Dermis lymphatic vessel endothelial cell (primary cell): ENCODE measurements at places on chromosomes 2 and 18. TPM values are rescaled to one million over a fixed set of nuclear protein-coding genes. Genes with fewer than 3 reads are reported as not detected.

The TMEM163 gene
- not detected in 2 replicates for total RNA-seq

The FAM237A gene
- total RNA-seq: not detected in 2 replicates

The GKN2 gene
- under 0.01 TPM in 1 of 2 replicates, not detected in the other for total RNA-seq

The DCC gene
- under 0.01 TPM in 1 of 2 replicates, not detected in the other for total RNA-seq

The CHRND gene
- total RNA-seq: not detected in 2 replicates

The FMNL2 gene
- total RNA-seq: 43.7 and 50.0 TPM in 2 replicates

The SPATA3 gene
- total RNA-seq: not detected in 2 replicates

The CD28 gene
- 0.09 and 0.11 TPM in 2 replicates for total RNA-seq

The REL gene
- 21.2 and 24.5 TPM in 2 replicates for total RNA-seq

The EVX2 gene
- total RNA-seq: not detected in 2 replicates

The CFAP65 gene
- not detected in 2 replicates for total RNA-seq

The IL36G gene
- not detected in 2 replicates for total RNA-seq

The KCNIP3 gene
- total RNA-seq: 0.11 and 0.17 TPM in 2 replicates

The CENPO gene
- 4.5 and 5.5 TPM in 2 replicates for total RNA-seq

The NPPC gene
- total RNA-seq: not detected in 2 replicates

The AGBL5 gene
- 17.3 and 20.0 TPM in 2 replicates for total RNA-seq

The RALBP1 gene
- 68.2 and 78.4 TPM in 2 replicates for total RNA-seq

The KATNAL2 gene
- 0.86 and 1.1 TPM in 2 replicates for total RNA-seq

The LIPG gene
- total RNA-seq: 0.26 and 0.33 TPM in 2 replicates

The FBXO15 gene
- under 0.01 and 0.09 TPM in 2 replicates for total RNA-seq

The DCAF17 gene
- total RNA-seq: 14.0 and 16.1 TPM in 2 replicates

The MAP3K19 gene
- total RNA-seq: not detected in 2 replicates

The UBXN2A gene
- 10.6 and 11.5 TPM in 2 replicates for total RNA-seq

The ASTL gene
- not detected in 2 replicates for total RNA-seq

The KCNE4 gene
- under 0.01 and 1.1 TPM in 2 replicates for total RNA-seq

The HYCC2 gene
- total RNA-seq: 9.9 and 10.0 TPM in 2 replicates

The ARPC2 gene
- 232 and 237 TPM in 2 replicates for total RNA-seq

The CKAP2L gene
- 0.76 and 1.0 TPM in 2 replicates for total RNA-seq

The SEMA4C gene
- 24.2 and 50.0 TPM in 2 replicates for total RNA-seq

The TDRD15 gene
- total RNA-seq: not detected in 2 replicates

The CHAC2 gene
- total RNA-seq: 3.5 and 4.6 TPM in 2 replicates

The GALNT5 gene
- total RNA-seq: under 0.01 TPM in 2 replicates

The HRH4 gene
- not detected in 2 replicates for total RNA-seq

The AGXT gene
- total RNA-seq: not detected in 2 replicates

The OTOS gene
- not detected in 2 replicates for total RNA-seq

The PIK3C3 gene
- 39.6 and 48.0 TPM in 2 replicates for total RNA-seq

The MEMO1 gene
- total RNA-seq: 33.9 and 37.2 TPM in 2 replicates

The PTGR3 gene
- total RNA-seq: 12.6 and 13.2 TPM in 2 replicates

The ARHGEF4 gene
- total RNA-seq: 0.09 and 0.98 TPM in 2 replicates

The OTX1 gene
- total RNA-seq: 0.09 and 0.11 TPM in 2 replicates

The APLF gene
- total RNA-seq: 6.7 and 6.9 TPM in 2 replicates

The ERFE gene
- total RNA-seq: 0.22 TPM in 1 of 2 replicates, not detected in the other

The FBXO11 gene
- 87.1 and 119 TPM in 2 replicates for total RNA-seq

The DUSP19 gene
- 2.5 and 4.4 TPM in 2 replicates for total RNA-seq

The TEKT4 gene
- total RNA-seq: not detected in 2 replicates

The LINC00305 gene
- total RNA-seq: not detected in 2 replicates

The PROM2 gene
- 0.09 and 0.22 TPM in 2 replicates for total RNA-seq

The IL36A gene
- not detected in 2 replicates for total RNA-seq

The REEP1 gene
- 17.7 and 22.9 TPM in 2 replicates for total RNA-seq
